ENCODE measurements at places on chromosomes 7 and 10. TPM values are rescaled to one million over a fixed set of nuclear protein-coding genes. Genes with fewer than 3 reads are reported as not detected.

The SLC16A12 gene
- 0.91 TPM for total RNA-seq

The HMX3 gene
- total RNA-seq = not detected

The GRM3 gene
- not detected for total RNA-seq

The C10orf67 gene
- not detected for total RNA-seq

The KLF6 gene
- 53.0 TPM for total RNA-seq

The CFTR gene
- total RNA-seq = 0.13 TPM

The NCOA4 gene
- total RNA-seq = 137 TPM

The MTPN gene
- total RNA-seq = 126 TPM

The CALCR gene
- not detected for total RNA-seq

The OR9A2 gene
- not detected for total RNA-seq

The WNT2 gene
- 0.13 TPM for total RNA-seq

The PITX3 gene
- 1.3 TPM for total RNA-seq

The ZPBP gene
- total RNA-seq = not detected

The TNKS2 gene
- 25.9 TPM for total RNA-seq

The PDZD7 gene
- total RNA-seq = 0.91 TPM

The DLX5 gene
- total RNA-seq = 0.13 TPM

The TET1 gene
- 2.7 TPM for total RNA-seq

The SEMA3A gene
- total RNA-seq = 46.8 TPM

The TRIM24 gene
- 6.1 TPM for total RNA-seq
